ENCODE measurements at places on chromosomes 12 and 14. TPM values are rescaled to one million over a fixed set of nuclear protein-coding genes. Genes with fewer than 3 reads are reported as not detected.

Gene CCDC60
- 32.3 TPM for total RNA-seq

Gene AKAP6
- 74.4 TPM for total RNA-seq

Gene AHSA1
- total RNA-seq, result 127 TPM

Gene INF2
- 43.8 TPM for total RNA-seq

Gene RNASE7
- total RNA-seq, result 0.55 TPM

Gene COX8C
- total RNA-seq, result not detected

Gene DLK1
- total RNA-seq, result 112 TPM

Gene TMEM30B
- 6.3 TPM for total RNA-seq

Gene DHRS2
- total RNA-seq, result 0.77 TPM

Gene SLC25A47
- 0.22 TPM for total RNA-seq

Gene A2ML1
- total RNA-seq, result 4.5 TPM

Gene BMP4
- total RNA-seq, result 39.9 TPM

Gene STRAP
- 78.6 TPM for total RNA-seq

Gene RHEBL1
- 0.77 TPM for total RNA-seq

Gene TEX52
- not detected for total RNA-seq

Gene SERPINA3
- total RNA-seq, result 0.99 TPM

Gene TXNDC16
- total RNA-seq, result 37.0 TPM

Gene ESR2
- 0.88 TPM for total RNA-seq

Gene MMP14
- total RNA-seq, result 148 TPM

Gene DNAH10
- 1.3 TPM for total RNA-seq

Gene GPD1
- total RNA-seq, result 28.3 TPM

Gene LAG3
- 0.60 TPM for total RNA-seq

Gene REP15
- 1.4 TPM for total RNA-seq

Gene CLEC2B
- total RNA-seq, result 13.5 TPM

Gene ASIC1
- total RNA-seq, result 8.0 TPM

Gene ANKRD9
- 8.1 TPM for total RNA-seq

Gene ART4
- 0.44 TPM for total RNA-seq
